ENCODE measurements at places on chromosomes 7 and 10.
A peak's percentile ranks its signal among the peaks of the same experiment; 100 is the strongest.

DNA sequence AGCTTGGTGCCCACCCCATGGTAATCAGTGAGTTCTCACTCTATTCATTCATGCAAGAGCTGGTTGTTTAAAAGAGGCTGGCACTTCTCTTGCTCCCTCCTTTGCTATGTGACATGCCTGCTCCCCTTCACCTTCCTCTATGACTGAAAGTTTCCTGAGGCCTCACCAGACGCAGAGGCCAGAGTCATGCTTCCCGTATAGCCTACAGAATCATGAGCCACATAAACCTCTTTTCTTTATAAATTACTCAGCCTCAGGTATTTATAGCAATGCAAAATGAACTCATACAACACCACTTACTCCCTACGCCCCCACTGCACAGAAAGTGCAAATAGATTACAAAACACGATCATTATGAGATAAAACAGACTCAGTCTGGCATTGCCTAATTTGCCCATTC is 39.0 kb downstream of the SEC61G start:
- DNase-seq, result no peak

DNA sequence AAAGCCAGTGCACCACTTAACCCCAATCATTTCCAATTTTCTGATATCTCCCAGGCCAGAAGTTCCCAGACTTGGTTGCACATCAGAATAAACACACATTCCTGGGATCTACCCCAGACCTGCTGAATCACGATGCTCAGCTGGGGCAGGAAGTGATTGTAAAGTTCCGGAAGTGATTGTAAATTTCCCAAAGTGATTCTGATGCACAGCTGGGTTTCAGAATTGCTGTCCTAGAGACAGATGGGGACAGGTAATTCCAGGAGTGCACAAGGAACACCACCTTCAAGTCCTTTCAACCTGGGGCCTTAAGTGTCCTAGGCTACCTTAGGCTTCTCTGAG is 104.2 kb upstream of the EEPD1 start:
- no peak for DNase-seq

DNA sequence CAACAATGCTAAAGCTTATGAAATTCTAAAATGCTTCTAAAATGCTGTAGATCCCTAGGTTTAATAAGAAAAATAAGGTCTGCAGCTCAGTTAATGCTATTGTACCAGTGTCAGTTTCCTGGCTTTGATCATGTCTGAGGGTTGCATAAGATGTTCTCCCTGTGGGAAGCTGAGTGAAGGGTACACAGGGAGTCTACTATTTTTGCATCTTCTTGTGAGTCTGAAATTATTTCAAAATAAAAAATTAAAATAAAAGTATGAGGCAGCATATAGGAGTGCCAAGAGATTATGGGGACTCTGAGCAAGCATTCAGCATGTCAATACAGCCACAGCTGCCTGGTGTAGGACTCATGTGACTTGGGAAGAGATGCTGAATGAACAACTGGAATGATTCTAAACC is 14.7 kb downstream of the CHST15 start:
- no peak for DNase-seq

DNA sequence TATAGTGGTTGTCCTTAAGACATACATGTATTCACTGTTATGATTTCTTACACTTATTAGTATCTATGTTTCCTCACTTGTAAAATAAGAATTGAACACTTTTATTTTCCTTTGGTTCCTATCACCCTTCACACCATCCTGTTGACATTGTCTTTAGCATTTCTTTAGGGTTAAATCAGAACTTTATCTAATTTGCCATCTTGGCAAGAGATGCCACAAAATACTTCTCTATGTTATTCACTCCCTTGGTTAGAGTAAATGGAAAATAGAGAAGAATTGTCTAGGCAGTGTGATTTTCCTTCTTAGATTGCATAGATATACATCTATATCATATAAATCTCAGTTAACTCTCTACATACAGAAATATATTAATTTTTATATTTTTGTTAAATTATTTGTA is 204.7 kb downstream of the SEMA3D start:
- no peak for DNase-seq

DNA sequence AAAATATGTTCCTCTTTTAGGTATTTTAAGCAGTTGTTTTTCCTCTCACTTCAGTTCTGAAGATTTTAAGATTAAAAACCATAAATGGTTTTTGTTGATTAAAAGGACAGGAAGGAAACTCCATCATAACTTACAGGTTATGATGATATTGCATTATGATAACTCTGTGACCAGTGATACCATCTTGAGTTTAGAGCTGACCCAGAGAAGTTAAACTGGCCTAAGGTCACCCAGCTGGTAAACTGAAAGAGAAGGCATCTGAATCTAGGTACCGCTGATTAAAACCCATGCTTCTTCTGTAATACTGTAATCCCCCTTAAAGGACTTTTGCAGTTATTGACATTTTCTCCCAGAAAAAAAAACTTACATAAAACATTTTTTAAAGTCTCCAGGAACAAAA is 29.6 kb downstream of the LOXL4 start:
- DNase-seq, result no peak

- peak; percentile 32 for DNase-seq
These were observed 15.6 kb downstream of the SNX10 start for GRCh38 chr7:26307226-26307625.

- DNase-seq, result no peak
These were observed 136.0 kb upstream of the WDR11 start for GRCh38 chr10:120715171-120715570.

DNA sequence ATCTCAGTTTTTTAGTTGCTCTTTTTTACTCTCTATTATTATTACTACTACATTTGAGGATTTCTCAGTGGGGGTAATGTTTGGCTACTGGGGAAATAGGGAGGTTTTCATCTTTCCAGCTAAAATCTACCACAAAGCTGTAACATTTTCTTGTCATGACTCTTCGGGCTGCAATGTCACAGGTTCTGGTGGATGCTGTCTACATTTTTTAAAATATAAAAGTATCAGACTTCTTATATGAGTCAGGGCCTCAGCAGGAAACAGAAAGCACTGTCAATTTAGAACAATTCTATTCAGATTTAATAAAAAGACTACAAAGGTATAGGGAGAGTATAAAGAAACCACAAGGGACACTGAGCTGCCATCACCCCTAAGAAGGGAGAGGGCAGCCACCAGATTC is 61.6 kb downstream of the DNAJC12 start:
- no peak for DNase-seq

GRCh38 chr10:95246582-95247051 is 44.2 kb downstream of the PDLIM1 start:
- DNase-seq, result peak; percentile 62

DNA sequence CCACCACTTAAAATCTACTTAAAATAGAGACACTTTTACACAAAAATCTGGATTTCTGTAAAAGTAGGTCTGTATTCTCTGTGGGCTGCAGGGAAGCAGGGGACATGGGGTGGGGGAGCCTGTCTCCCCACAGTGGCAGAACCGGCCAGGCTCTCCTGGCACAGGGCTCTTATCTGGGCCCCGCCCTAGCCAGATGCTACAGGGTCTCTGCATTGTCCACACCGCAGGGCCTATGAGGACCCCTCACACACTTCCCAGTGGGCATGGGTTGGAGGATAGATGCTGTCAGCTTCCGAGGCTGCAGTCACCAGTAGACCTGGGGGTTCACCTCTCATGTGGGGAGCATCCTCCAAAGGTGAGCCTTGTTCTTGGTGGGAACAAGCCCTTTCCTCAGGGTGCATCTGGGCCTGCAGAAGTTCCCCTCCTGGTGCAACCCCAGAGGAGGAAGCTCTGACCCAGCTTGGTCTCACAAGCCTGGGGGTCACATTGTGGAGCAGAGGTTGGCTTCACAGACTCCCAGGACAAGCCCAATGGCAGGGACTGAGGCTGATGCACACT is 15.4 kb upstream of the MYL7 start:
- no peak for DNase-seq

Measured in HTR-8/SVneo (cell line).